Pons (tissue), 1 donor: ENCODE measurements at places on chromosomes 3 and 15.
A peak's percentile ranks its signal among the peaks of the same experiment; 100 is the strongest.

DNA sequence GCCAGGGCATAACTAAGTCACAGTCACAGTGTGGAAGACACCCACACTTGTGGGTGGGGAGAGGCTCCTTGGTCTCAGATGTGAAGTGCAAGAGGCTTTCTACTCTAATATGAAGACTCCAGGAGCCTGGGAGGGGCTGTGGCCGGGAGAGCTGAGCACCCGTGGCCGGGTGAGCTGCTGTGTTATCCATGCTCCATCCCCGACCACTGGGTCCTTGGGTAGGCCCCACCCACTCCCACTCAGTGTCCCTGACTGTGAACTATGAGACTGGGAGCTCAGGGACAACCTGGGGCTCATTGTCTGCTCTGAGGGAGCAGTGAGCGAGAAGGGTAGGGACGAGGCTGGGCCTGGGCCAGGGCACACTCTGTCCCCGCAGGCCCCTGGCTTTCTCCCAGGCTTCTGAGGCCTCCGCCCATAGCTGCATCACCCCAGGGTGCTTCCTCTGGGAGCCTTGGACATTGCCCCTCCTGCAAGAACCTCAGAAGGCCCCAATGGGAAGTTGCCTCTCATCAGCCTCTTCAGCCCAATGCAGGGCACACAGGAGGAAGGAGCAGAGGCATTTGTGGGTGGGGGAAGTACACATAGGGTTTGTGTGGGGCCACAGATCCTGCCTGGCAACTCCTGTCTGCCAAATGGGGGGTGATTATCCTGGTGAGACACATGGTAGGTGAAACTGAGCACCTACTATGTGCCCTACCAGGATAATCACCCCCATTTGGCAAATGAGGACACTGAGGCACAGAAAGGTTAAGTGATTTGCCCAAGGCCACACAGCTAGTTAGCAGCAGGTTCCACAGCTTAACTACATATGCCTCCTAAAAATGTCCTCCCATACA is 2.4 kb downstream of the ANPEP start:
- DNase-seq = no peak

DNA sequence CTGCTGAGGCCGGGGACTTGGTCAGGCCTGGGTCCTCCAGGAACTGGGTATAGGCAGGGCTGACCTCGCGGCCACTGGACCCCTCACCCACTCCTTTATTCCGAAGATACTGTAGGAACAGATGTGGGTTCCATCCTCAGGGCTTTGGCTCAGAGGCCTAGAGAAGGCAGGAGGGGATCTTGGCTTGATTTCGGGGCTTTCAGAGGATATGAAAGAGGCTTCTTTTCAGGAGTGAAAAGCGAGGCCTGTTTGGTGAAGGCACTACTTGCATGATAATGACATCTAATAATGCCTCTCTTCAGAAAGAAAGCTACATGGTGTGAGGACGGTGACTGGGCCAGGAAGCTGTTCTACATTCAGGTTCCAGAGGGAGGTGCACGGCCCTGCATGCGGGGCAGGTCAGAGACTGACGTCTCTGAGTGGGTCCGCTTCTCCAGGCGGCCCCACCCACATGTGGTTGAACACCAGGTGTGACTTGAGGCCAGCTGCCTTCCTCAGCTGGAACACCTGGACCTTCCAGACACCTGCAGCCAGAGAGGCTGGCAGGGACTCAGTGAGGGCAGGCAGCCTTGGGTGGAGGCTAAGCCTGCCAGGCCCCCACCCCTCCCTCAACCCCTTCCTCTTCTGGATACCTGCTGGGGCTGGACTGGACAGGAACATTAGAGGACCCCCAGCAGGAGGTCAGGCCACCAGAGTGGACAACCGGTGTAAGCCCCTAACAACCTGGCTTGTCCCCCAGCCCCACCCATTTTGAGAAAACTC is 31.1 kb upstream of the HHATL start:
- peak; percentile 99 for DNase-seq

GRCh38 chr3:61725851-61726333 is 164.5 kb downstream of the PTPRG start:
- DNase-seq = no peak

DNA sequence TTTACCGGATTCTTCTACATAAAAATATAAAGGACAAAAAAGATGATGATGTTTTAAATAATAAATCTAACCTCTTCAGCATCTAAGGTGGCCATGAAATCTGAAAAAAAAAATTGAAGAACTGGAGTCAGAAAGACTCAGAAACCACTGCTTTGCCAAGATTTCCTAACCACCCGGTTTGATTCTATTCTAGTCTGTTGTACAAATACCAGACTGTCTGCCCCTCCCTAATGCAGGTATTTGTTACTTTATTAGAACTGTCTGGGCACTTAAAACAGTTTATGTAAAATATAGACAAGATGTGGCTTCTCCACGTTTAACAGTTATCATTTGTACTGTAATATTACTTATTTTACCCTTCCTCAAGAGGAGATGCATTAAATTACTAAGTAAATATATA is 48.8 kb downstream of the UACA start:
- no peak for DNase-seq

- no peak for DNase-seq
These were observed 48.1 kb upstream of the EPHA3 start for GRCh38 chr3:89059211-89059925.

DNA sequence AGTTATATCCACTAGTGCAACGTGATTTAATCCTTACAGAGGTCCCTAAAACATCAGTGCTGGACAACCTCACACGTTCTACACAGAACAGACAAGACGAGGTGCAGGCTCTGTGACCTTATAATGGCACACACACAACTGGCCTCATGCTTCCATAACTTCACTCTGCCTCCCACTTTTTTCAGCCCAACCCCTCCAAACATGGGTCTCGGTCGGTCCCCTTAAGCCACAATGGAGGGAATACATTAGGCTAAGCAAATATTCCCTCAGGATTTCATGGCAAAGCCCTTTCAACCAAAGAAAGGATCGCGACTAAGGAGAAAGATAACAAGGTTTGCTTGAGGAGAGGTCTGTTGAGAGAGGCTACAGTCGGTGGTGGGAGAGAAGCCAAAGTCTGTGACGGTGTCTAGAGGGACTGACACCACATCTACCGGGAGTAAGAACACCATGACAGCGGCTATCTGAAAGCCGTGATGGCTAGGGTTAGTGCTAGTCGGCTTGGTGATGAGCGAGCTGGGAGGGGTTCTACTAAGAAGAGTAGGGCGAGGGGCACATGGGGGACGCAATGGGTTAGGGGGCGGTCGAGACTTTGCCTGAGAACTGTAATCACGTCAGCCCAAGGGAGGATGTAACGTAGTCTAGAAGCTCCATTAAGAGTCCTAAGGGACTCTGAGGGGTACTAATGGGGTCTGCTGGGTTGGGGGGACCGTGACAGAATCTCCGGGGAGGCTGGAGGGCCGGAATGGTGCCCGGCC is 1.0 kb downstream of the MYO9A start:
- DNase-seq = peak; percentile 44

DNA sequence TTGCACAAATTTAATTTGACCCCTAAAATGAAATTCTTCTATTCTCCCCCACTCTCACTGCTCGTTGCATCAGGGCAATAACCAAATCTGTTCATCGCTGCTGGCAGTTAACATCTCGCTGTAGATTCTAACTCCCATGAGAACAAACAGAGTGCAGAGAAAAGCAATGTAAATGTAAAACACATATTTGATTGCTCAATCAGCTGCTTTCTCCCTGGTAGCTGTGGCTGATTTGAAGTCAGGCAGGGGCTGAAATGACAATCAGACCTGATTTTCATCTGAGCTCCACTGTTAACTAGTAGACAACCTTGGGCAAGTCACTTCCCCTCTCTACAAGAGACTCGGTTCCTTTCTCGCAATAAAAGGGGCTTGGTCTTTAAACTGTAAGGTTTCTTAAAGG is 119.8 kb upstream of the CPNE4 start:
- no peak for DNase-seq

DNA sequence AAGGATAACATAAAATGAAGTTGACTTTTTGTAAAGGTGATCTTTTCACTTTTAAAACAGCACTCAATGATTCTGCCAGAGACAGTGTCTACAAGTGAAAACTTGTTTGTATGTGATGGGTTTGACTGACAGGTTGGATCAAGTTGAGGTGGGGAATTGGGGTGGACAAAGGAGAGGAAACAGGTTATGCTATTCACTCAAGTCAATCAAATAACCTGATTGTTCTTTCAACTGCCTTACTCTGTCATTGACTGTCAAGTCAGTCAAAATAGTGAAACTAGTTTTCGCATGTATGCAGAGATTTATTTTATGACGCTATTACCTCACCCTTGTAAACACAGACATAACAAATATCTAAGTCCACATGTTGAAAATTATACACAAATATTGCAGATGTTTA is 187.7 kb downstream of the ROBO2 start:
- DNase-seq = no peak

GRCh38 chr15:41940441-41940857 is 31.9 kb downstream of the EHD4 start:
- no peak for DNase-seq
